ENCODE measurements at places on chromosomes 4 and X.

DNA sequence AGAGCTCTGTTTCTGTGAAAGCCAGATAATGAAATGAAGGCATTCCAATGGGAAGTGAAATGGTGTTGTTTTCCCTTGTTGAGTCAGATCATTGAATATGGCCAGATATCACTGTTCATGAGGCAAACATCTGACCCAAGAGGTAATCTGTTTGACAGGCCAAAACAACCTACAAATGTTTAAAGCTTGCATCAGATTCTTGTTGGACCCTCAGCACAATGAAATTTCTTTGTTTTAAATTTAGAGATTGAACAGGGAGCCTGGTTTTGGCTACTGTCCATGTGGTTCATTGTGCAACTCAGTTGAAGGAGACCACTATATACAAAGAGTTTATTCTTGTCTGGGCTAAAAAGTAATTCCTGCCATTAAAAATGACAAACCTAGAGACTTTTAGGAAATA lies 159.1 kb downstream of the AFF2 start:
- no peak for DNase-seq

DNA sequence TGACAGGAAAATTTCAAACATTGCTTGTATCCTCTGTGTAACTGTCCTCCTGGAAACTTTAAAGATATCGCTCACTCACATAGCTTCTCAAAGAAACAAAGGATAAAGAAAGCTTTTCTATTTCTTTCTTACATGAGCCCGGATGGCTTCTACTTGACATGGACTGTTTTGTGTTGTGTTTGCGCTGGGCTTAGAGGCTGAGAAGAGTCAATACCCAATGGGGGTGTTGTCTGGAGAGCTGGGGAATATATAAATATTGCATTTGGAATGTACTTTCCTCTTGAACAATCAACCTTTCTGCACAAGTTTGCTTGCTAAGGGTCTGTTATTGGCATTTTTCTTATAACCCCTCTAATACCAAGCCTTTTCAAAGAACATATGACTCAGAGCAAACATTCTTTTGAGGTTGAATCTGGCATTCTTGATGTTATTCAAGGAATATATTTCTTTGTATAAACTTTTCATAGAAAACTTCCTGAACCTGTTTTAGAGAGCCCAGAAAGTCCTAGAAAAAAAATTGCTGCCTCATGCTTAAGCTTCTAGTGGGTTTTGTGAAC lies 331.9 kb downstream of the PACRGL start:
- DNase-seq: no peak

DNA sequence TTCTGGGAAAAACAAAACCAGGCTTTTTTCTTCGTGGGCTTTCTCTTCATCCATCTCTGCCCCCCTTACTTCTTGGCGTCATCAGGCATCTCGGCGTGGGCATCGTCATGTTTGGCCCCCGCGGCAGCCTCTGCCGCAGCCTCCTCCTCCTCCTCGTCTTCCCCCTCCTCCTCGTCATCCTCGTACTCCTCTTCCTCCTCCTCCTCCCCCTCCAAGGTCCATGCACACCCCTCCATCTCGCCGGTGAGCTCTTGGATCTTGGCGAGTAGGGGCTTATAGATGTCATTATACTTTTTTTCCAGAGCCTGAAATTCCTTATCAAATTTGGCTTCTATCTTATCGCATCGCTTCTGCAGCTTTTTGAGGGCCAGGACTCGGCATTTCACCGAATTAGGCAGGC lies 488 bp downstream of the NAP1L5 start:
- DNase-seq: no peak

DNA sequence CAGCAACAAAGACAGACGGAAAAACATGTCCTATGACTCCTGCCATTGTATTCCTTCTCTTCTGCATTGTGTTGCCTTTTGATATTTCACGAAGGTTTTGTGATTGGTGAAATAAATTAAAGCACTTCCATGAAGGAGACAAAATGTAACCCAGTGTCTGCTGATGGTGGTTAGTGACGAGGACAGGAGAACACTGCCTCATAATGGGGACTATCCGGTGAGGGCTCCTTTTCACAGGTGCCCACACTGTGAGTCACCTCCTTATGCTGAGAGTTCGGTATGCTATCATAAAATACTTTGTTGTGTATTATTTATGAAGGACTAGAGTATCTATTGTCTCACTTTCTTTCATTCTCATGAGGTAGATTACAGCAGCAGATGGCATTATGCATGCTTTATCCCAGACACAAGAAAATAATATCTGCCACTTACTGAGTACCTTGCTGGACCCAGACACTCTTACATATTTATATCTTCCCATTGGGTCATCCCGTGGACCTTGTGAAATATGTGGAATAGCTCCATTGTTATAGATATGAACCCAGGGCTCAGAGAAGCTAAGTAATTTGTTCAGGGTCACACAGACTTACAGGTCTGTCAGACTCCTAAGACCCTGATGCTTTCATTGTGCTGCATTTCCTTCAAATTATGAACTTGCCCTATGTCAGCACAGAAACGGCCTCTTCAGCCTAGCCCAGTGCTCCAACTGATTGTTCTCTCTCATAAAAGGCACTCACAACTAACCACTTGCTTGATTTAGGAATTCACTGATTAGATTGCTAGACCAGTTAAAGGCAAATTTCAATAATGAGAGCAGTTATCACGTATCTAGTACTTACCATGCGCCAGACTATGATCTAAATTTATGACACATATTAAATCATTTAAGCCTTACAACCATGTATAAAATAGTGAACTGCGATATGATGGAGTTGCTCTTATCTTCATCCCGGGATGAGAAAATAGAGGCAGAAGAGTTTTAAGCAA lies 31.2 kb downstream of the PLS3 start:
- DNase-seq: no peak

- DNase-seq: peak; percentile 58
Measured at GRCh38 chr4:138967313-138967712, 48.3 kb upstream of the NOCT start.

DNA sequence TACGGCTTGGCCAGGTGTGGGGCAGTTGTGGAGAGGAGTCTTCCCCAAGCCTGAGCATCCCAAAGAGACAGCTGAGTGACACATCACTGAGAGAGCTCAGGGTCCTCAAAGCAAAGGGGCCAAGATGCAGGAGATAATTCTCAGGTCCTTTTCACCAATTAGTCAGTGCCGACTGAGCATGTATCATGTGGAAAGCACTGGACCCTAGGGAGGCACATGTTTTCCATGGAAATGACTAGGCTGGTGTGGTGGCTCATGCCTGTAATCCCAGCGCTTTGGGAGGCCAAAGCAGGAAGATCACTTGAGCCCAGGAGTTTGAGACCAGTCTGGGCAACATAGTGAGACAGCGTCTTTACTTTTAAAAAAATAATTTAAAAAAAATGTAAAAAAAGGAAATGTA lies 67.3 kb upstream of the PRPS1 start:
- no peak for DNase-seq

GRCh38 chrX:136767104-136767941 lies 13.4 kb downstream of the ARHGEF6 start:
- DNase-seq: peak; percentile 61

DNA sequence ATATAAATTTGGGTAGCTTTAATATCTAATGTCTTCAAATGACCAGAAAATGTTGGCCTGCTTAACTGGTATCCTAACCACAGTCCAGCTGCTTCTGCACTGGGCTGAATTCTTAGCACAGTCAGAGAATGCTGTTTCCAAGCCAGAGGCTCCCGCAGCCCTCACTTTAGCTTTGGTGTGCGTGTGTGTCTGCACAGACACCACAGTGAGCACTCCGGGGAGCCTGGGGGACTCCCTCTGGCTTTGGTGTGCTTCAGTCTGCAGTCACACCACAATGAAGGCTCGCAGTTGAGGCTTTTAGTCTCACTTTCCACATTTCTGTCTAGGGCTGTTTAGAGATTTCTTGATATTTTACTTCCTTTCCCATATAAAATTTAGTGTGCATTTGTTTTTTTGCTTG lies 53.6 kb downstream of the APOO start:
- peak; percentile 44 for DNase-seq

- DNase-seq: no peak
Measured at GRCh38 chr4:145670422-145670821, 9.5 kb upstream of the C4orf51 start.

GRCh38 chr4:139988863-139989765 lies 164.9 kb downstream of the MAML3 start:
- DNase-seq: peak; percentile 27

GRCh38 chr4:176784816-176785215 lies 7.9 kb downstream of the VEGFC start:
- no peak for DNase-seq

GRCh38 chrX:133538148-133538547 lies 122.9 kb upstream of the GPC4 start:
- no peak for DNase-seq

DNA sequence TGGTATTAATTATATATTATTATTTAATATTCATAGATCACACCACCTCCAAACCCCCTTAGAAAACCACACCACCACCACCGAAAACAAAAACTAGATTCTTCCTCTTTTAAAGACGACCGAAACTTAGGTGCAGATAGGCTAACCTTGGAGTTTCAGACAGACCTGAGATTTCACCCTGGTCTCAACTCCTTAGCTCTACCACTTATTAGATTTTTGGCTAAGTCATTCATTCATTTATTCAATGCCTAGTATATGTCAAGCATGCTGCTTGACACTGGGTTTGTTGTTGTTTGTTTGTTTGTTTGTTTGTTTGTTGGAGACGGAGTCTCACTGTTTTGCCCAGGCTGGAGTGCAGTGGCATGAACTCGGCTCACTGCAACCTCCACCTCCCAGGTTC lies 9.5 kb upstream of the BMP2K start:
- no peak for DNase-seq

- DNase-seq: peak; percentile 37
Measured at GRCh38 chr4:5710065-5710960, 688 bp upstream of the EVC start.

- DNase-seq: no peak
Measured at GRCh38 chr4:1770245-1770644, 22.8 kb upstream of the FGFR3 start.

GRCh38 chr4:105127170-105127445 lies 19.6 kb upstream of the TET2 start:
- DNase-seq: no peak

GRCh38 chr4:169604131-169604900 lies 8.1 kb downstream of the NEK1 start:
- peak; percentile 69 for DNase-seq

DNA sequence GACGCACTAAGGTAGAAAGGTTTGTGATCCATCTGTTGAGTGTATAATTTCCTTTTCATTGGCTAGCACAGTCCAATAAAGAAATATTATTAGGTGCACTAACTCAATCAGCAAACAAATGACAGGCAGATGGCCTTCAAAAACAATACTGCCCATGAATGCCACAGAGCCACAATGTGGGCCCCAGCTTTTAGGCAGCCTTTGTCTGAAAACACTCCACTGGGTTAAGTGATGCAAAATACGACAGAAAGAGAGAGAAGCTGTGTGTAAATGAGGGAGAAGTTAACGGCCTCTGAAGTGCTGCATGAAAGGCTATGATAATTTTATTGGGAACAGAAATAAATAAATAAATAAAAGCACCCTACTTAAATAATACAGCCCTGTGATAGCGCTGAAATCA lies 274.6 kb downstream of the NKX6-1 start:
- no peak for DNase-seq

DNA sequence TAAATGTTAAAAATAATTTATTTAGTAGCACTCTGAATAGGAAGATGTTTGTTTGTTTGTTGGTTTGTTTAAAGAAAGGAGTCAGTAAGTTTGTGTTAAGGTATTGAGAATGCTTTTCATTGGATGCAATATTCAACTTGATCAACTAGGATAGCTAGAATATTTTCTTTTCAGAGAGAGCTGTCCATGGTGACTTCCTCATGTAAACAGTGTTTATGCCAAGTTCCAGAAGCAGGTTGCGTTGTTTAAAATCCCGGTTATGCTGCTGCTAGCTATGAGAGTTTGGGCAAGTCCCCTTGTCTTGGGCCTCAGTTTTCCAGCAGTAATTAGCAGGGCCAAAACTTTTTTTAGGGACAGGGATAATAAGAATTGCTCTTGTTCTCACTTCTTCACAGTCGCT lies 876.2 kb upstream of the HS3ST1 start:
- DNase-seq: peak; percentile 32

GRCh38 chrX:85906399-85906798 lies 141.0 kb downstream of the CHM start:
- DNase-seq: no peak

- DNase-seq: peak; percentile 12
Measured at GRCh38 chr4:65033899-65034298, 624.6 kb upstream of the TECRL start.

DNA sequence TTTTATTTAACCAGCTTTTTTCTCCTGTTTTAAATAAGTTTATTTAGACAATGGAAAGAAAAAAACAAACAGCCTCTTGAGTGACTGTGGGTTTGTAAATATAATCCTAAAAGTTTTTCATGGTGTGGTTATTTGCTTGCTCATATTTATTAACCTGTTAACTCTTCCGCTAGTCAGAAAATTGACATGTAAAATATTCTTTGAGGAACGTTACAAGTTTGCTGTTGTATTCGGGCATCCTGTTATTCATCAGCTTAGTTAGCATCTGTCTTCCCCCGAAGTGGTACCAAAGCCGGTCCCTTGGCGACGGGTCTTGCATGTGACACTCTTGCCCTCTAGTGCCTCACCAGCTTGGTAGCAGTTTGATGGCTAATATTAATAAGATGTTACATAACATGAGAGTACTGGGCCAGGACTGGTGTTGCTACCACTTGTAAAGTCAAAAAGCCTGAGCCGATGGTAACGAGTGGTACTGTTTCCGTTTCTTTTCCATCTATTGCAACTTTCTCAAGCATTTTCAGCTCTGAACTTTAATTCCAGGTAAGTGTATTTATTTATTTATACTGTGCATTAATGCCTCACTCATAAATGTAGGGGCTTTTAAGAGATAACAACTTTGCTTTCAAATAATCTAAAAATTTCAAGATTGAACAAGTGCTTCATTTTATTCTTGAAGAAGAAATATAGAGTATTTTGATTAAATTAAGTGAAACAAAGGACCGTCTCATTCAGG lies at the start of gene NDST3:
Gene NDST3, plus strand, starts transcription at position 434 of the 733 bp plus-strand sequence. CDS start 19,425 bp downstream, outside the sequence.
- peak; percentile 87 for DNase-seq

DNA sequence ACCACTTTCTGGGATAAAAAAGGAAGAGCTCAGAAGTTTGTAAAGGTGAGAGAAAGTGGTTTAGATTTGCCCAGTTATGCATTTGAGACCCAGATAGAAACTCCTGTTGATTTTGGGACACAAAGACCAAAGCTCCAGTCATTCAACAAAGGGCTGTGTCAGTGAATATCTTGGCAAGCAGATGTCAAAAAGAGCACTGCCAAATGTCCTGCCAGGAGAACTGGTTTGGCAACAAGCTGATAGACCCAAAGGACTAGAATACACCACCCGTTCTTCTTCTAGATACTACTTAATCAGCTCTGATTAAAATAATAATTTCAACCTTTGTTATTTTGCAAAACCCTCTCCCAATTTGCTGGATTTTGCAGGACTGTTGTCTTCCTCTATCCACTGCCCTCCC lies 121.4 kb downstream of the NHS start:
- no peak for DNase-seq

- no peak for DNase-seq
Measured at GRCh38 chr4:146661367-146661766, 22.7 kb downstream of the POU4F2 start.

GRCh38 chr4:80268936-80269335 lies 2.5 kb downstream of the FGF5 start:
- no peak for DNase-seq

GRCh38 chrX:100449696-100450608 lies 39.9 kb upstream of the PCDH19 start:
- DNase-seq: no peak
